ENCODE measurements at places on chromosomes 5 and 9. TPM values are rescaled to one million over a fixed set of nuclear protein-coding genes. Genes with fewer than 3 reads are reported as not detected.

DNA sequence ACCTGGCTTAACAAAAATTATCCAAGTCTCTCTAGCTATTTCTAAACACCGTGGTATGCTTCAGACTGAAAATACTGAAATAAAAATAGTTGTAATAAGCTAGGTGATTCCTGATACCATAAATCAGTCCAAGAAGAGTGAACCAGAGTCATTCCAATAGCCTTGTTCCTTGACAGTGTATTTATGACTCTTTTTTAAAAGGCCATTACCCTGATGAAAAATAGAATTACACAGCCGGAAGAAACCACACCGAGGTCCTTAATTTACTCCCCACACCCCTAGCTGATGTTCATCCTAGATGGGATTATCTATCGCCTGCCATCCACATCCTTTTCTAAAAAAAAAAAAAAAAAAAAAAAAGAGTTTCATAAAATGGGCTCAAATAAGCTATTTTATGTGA, 457.6 kb upstream of the GRAMD2B start:
- no peaks in the 10 kb centered on the region for H3K36me3 ChIP-seq
- H3K27ac ChIP-seq, result no peak overlapping the region
- H3K27me3 ChIP-seq, result no peaks in the 10 kb centered on the region
- H3K4me3 ChIP-seq, result no peak overlapping the region
- H3K4me1 ChIP-seq, result no peaks in the 10 kb centered on the region

DNA sequence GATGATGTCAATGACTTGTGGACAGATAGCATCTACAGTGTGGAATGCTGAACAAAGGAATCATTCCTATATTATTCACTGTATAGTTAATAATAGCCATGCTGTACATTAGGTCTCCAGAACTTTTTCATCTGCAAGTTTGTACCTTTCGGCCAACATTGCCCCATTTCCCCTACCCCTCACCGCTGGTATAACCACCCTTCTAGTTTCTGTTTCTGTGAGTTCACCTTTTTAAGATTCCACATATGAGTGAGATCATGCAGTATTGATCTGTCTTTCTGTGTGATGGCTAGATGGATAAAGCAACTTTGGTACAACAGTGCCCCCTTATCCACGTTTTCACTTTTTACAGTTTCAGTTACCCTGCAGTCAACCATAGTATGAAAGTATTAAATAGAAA, 18.8 kb upstream of the ALDH1B1 start:
- no peak overlapping the region for H3K27ac ChIP-seq
- H3K36me3 ChIP-seq, result no peaks in the 10 kb centered on the region
- no peaks in the 10 kb centered on the region for H3K4me1 ChIP-seq
- no peak for DNase-seq
- H3K4me3 ChIP-seq, result no peak overlapping the region

- H3K4me3 ChIP-seq, result no peak overlapping the region
- no peak for DNase-seq
- no peaks in the 10 kb centered on the region for H3K27me3 ChIP-seq
- H3K36me3 ChIP-seq, result no peaks in the 10 kb centered on the region
Measured at GRCh38 chr5:130206686-130207085, 302.4 kb downstream of the CHSY3 start.

GRCh38 chr9:135480071-135480939, 723 bp downstream of the PPP1R26 start:
- H3K27ac ChIP-seq, result peak overlapping the region; percentile 47
- peaks cover 20% of the 10 kb centered on the region for H3K27me3 ChIP-seq
- DNase-seq, result no peak
- H3K4me1 ChIP-seq, result peaks cover 13% of the 10 kb centered on the region
- peak overlapping the region; percentile 37 for H3K4me3 ChIP-seq

PDLIM4 gene
- 1.4 TPM for total RNA-seq

ADGRV1 gene
- 0.33 TPM for total RNA-seq

- H3K4me3 ChIP-seq, result no peak overlapping the region
- no peaks in the 10 kb centered on the region for H3K36me3 ChIP-seq
Measured at GRCh38 chr5:69467442-69468225, 25.0 kb upstream of the OCLN start.

OXCT1 gene
- 117 TPM for total RNA-seq
